ENCODE measurements at places on chromosomes 4 and X.
A peak's percentile ranks its signal among the peaks of the same experiment; 100 is the strongest.

- peak; percentile 20 for DNase-seq
These were observed 11.6 kb downstream of the PDZD4 start for GRCh38 chrX:153818571-153819383.

- DNase-seq: no peak
These were observed 186.9 kb downstream of the FRMPD4 start for GRCh38 chrX:12325171-12325570.

DNA sequence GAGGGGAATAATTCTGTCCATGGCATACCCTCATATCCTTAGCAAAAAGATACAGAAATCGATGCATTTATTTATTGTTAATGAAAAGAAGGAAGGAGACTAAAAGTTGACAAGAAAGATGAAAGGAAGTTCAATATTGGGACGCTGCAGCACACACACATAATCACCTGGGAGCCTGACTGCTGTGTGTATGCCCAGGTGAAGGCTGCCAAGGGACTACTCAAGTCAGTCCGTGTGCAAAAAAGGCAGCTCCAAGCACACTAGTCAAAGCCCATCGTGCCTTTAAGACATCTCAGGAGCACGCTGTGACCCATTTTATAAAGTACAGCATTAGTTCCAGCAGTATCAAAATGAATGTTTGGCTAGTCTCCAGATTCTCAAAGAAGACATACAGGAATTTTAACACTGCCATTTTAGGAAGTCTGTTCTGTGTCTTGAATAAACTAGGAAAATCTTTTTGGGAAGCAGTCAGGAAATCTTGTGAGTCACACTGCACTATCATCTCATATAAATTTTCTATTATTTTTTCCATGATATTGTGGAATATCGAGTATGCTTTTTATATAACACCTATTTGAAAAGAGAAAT, 363.9 kb downstream of the GASK1B start:
- DNase-seq: peak; percentile 1

DNA sequence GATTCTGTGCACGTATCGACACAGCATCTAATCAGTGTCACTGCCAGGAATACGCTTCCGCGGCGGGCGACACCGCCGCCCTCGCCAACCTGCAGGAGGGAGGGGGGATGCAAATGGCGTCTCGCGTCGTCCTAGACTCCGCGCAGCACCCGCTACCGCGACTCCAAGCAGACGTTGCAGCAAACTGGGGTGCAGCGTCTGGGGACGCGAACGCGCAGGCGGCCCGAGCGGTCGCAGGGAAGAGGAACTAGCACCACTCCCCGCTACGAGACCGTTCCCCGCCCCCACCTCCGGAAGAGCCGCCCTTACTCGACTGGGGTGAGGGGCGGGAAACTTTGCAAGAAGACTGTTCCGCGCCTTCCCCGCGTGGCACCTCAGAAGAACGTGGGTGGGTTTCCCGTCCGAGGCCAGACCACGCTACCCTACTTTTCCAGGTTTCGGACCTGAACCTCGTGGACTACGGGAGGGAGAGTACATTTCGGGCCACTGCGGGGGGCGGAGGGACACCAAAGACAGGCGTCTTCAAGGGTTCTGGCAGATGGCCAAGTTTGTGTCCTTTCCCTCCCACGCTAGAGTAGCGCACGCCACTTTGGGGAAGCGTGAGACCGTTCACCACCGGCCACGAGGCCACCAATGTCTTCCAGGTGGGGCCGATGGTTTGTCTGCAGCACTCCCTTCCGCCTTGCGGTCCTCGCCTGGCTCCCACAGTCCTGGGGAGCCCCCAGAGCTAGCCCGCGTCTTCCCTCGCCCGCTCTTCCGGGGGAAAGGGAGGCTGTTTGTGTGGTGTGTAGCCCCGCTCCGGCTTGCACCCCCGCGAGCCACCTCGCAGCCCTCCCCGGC, 78.0 kb upstream of the BCOR start:
- peak; percentile 61 for DNase-seq

GRCh38 chr4:76197971-76198410, 15.6 kb downstream of the SCARB2 start:
- peak; percentile 59 for DNase-seq

DNA sequence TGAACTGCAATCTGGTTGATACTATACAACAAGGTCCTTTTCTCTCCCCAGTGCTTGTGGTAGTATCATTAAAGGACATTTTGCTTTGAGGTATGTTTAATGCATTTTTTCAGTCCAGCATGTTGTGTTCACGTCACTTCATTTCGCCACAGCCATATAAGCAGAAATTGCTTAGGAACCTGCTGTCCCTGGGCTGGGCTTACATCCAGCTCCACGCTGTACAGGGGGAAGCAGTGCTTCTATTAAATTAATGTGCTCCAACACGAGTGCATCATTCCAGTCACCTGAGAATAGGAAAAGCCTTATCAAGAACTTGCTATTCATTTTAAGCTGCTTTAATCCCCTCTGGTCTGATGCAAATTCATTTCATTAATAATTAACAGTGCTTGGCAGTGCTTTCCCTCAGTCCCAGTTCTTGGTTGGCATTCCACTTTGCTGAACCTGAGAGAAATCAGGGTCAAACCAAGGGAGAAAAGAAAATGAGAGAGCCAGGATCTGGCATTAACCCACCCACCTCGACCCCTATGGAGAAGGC, 47.4 kb upstream of the PTCHD1 start:
- DNase-seq: no peak

GRCh38 chr4:113826421-113826820, 64.9 kb upstream of the CAMK2D start:
- DNase-seq: no peak

DNA sequence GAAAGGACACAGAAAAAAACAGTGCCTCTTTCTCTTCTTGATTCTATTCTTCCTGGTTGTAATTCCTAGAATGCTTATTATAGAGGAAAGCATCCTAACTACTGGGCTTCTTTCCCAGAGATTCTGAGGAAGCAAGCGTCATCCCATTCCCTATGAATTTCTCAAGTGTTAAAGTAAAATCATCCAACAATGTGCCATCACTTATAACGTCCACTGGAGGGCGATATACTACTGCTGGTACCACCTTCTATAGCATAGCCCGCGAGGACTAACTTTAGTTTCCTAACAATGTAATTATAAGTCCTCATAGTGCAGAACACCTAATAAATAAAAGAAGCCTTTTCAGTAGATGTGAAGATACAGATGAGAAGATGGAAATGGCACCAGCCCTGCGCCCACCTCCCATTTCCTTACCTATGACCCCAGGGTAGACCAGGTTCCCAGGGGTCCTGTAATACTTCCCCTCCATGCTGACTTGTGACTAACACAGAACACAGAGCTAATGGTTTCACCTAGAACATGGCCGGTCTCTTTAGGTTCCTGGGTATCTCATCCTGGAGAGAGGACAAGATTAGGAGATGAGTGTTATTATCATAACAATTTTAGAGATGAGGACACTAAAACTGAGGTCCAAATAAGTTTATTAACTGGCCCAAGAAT, 4.2 kb downstream of the CENPVL3 start:
- DNase-seq: peak; percentile 47

DNA sequence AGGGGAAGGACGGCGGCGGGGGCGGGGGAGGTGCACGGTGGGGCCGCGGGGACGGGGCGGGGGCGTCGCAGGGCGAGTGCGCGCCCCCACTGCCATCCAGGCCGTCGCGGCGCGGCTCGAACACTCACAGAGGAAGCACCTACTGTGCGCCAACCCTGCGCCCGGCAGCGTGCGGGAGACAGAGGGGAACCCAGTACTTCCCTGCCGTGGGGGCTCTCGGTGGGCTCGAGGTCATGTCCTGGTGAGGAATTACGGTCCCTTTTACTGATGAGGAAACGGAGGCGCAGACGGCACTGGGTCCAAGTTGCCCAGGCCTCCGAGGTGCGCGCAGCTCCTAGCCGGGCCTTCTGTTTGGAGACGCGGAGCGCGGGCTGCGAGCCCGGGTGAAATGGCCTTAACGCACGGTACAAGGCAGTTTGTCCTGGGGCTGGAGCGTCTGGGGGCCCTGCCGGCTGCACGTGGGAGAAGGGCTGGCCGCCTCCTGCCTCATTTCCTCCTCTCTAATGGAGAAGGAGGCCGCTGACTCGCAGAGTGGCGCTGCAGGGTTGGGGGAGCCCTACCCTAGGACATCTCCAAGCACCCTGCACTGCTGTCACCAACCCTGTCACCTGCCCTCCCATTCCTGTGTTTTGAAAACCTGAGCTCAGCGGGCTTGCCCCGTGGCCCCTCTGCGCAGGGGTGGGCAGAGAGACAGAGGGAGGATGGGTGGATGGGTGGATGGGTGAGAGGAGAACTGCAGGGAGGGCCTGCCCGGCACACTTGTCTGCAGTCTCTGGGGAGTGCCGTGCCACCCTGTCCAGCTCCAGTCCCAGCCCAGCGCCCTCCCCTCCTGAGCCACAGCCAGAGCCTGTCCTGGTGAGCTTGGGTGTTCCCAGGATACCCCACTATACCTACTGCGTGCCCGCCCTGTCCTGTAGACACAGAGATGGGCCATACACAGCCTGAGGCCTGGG, 106.0 kb downstream of the ADRA2C start:
- no peak for DNase-seq

DNA sequence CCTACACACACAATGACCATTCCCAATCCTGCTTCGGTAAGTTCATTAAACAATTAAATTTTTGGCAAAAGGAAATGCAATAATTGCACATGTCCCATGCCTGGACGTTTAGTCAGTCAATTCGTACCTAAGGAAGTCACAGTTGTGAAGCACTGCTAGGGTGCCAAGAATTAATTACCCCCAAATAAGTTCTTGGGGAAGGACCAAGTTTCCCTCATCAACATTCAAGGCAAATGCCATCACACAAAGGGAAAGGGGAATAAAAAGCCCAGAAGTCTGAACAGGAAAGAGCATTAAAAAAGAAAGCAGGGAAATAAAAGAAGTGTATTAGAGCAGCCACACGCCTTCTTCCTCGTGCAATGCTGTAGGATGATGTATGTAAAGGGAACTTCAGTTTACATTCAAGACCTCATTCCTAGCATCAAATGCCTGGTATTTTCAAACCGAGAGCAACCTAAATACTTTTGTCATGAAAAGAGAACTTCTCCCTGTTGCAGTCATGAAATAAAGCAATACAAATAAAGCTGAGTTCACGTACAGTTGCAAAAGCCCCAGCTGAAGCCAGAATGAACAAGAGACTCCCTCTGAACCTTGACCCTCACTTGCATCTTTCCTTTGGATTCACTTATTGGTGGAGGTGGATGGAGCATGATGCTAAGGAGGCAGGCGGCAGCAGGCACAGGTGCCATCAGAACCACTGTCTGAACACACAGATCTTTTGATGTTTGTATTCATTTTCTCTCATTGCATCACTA, 124.0 kb upstream of the PPARGC1A start:
- DNase-seq: no peak

DNA sequence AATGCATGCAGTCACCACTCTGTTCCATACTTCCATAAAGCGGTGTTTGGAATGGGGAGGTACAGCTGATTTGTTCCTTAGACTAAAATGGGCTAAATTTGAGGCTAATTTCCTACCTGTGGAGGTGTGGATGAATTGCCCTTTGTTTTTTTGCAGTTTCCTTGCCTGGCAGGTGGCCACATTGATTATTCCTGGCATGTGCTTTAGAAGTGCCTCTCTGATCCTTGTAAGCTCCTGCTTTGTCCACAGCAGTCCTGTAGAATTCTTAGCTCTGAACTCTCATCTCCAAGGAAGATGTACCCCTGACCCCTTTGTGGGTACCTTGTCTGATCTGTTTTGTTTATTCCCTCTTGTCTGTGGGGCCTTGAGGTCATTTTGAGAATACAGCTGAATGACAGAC, 136.8 kb downstream of the ADGRL3 start:
- no peak for DNase-seq
